Stimulated activated CD4-positive, alpha-beta T cell treated with anti-CD3 and anti-CD28 coated beads, TNF-alpha, amount 100 ng/mL, for 48 hours (primary cell): ENCODE measurements at places on chromosomes 1 and 21.

GRCh38 chr1:184605941-184606340, 148.7 kb downstream of the EDEM3 start:
- no peak for DNase-seq

DNA sequence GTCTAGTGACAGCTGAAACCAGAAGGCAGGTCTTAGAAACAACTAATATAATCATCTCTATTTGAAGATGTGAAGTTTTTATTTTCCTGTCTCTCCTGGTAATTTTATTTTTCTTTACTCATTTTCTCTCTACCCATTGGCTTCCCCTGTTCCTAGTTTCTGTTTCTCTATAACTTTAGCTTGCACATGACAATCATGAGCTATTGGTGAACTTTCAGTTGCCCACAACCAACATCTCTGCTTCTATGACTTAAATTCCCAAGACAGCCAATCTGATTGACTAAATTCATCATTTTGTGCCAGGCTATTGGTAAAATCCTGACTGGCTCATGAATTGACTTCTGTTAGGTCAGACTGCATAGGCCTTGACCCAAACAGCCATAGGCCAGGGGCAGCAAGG, 13.7 kb upstream of the ACADM start:
- no peak for DNase-seq

GRCh38 chr1:921011-921837, 2.5 kb upstream of the SAMD11 start:
- DNase-seq = no peak

GRCh38 chr1:196773713-196774112, 927 bp upstream of the CFHR3 start:
- no peak for DNase-seq

GRCh38 chr1:67653304-67653703, 31.7 kb upstream of the GADD45A start:
- no peak for DNase-seq

DNA sequence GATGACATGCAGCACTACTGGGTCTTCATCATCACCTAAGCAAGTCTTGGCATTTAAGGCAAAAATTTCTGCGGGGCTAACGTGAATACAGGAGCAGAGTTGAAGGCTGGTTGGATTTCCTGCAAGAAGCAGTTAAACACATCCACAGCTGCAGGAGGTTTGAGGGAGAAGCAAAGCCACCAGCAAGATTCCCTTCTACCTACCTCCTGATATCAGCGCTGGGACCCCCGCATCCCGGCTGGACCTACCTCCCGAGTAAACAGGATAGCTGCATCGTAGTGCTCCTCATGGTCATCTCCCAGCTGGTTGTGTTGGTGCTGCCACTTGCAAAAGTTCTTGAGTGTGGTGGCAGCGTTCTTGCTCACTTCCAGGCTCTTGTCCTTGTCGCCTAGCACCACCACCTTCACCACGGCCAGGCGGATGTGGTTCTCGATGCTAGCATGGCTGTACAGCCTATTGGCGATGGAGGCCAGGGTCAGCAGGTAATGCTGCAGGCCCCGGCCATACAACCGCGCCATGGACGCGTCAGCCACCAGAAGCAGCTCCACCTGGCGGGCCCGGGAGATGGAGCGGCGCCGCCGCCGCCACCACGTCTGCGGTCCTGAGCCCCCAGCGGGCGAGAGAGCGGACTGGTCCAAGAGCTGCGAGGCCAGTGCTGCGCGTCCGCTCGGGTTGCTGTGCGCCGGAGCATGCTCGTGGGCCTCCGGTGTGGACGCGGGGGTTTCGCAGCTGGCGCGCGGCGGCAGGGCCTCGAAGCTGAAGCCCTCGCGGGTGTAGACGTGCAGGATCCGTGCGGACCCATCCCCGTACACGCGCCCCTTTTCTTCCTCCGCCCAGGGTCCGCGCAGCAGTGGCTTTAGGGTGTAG, 1.6 kb downstream of the ADAMTS5 start:
- DNase-seq = no peak

- DNase-seq = no peak
These were observed 169.9 kb downstream of the KCNT2 start for GRCh38 chr1:196438329-196438728.

- DNase-seq = no peak
These were observed 84.4 kb downstream of the PCNX2 start for GRCh38 chr1:233211106-233211505.

GRCh38 chr21:42363312-42363711, 3.0 kb downstream of the TFF1 start:
- DNase-seq = no peak

GRCh38 chr1:46613661-46614603, 2.7 kb downstream of the MOB3C start:
- DNase-seq = no peak

DNA sequence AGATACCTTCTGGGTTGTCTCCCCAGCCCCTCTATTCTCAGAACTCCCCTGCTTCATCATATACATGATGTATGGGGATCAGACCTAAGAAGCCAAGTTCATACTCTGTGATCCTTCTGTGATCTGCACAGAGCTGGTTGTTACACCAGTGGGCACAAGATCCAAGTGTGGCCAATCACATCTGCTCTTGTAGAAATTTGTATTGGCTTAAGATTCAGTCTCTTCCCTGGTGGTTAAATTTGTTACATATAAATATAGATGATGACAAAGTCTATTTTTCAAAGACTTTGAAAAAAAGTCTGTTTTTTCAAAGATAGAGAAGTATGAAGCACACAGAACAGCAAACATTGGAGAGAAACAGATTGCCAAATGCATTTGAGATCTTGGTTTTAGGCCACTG, 135.8 kb upstream of the FGGY start:
- DNase-seq = no peak

DNA sequence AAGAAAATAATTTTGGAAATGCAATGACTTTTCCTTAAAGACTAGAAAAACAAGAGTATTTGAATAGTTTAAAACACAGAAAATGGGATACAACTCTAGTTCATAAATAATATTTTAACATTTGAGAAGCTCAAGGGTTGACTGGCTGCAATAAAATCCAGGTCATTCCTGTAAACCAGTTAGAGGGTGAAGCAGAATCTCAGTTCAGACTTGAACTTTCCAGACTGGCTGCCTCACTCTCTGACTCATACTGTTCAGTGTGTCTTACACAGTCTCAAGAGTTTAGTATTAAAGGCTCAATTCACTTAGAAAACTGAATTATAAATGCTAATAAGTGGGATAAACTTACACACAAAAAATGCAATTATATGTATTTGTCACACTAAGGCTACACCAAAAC, 89.9 kb downstream of the RAVER2 start:
- no peak for DNase-seq

- no peak for DNase-seq
These were observed 34.3 kb upstream of the CCDC27 start for GRCh38 chr1:3717715-3718601.

DNA sequence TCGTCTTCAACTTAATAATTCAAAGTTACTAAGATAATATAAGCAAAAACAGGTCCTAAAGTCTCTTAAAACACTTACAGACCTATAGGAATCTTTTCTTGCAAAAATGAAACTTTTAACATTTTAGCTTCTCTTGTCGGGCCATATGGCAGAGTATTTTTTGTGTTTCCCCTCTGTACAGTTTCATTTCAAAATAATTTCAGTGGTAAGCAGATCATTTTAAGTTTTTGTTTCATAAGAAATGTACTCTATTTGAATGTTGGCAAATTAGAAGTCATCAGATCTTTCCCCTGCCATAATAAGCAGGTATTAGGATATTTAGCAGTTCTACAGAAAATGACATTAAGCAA, 37.9 kb downstream of the RGL1 start:
- DNase-seq = no peak

DNA sequence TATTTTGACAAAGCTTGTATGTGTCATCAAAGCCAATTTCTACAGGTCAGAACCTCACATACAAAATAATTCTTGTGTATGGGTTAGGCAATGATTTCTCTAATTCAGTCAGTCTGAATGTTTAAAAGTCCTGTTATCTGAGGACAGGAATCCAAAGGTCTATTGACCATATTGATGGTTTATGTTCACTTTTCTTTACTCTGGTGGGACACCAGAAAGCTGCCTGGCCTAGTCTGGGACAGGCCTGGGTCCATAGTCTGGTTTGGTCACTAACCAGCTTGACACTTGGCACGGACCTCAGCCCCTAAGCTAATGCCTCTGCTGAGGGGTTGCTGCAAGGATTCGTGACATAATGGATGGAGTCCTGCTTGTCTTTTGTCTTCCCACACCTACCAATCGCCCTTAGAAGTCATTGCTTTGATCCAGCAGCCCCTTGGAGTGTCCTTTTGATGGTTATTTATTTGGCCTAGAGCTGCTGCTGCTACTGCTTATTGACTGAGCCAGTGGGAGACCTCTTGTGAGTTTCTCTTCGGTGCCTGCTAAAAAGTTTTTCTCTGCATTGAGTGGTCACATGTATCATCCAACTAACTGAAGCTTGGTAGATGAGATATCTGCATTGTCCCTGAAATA, 15.7 kb downstream of the IFNAR2 start:
- no peak for DNase-seq

GRCh38 chr1:30768159-30768829, 10.7 kb upstream of the LAPTM5 start:
- DNase-seq = no peak

GRCh38 chr1:242811092-242811840, 286.8 kb upstream of the PLD5 start:
- no peak for DNase-seq

GRCh38 chr1:17437580-17438317, 1.7 kb downstream of the RCC2 start:
- peak; percentile 54 for DNase-seq
